Naive thymus-derived CD4-positive, alpha-beta T cell (primary cell): ENCODE measurements at places on chromosomes 7 and 10. TPM values are rescaled to one million over a fixed set of nuclear protein-coding genes. Genes with fewer than 3 reads are reported as not detected.
A peak's percentile ranks its signal among the peaks of the same experiment; 100 is the strongest.

DNA sequence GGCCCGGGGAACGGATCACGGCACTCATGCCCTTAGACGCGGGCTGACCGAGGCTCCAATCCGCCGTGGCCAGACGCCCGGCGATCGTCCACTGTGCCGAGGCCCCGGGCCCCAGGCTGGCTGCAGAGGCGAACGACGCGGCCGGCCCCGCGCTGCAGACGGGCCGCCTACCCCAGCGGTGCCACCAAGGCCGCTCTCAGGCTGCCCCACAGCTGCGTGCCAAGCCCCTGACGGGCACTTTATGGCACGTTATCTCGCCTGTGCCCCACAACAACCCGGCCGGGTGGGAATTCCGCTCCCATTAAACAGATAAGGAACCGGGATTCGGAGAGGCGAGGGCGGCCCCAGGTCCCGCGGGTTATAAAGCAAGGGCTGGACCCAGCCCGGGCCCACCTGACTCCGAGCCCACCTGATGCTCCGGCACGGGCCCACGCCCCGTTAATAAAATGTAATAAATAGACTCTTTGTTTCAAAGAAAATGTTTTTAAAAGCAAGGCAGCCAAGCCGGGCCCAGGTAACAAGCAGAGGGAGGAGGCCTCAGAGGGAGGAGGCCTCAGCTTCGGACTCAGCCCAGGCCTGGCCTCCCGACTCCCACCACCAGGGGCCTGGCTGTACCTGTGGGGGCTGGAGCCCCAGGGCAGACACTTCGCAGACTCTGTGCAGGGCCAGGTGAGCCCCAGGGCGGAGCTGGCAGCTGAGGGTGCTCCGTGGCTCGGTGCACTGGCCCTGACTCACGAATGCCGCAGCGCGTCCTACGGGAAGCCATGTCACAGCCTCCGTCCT is 79.7 kb downstream of the FOXL3 start:
- no peak for DNase-seq
- H3K27ac ChIP-seq = no peak overlapping the region
- no peaks in the 10 kb centered on the region for H3K27me3 ChIP-seq
- no peak overlapping the region for H3K4me3 ChIP-seq

DNA sequence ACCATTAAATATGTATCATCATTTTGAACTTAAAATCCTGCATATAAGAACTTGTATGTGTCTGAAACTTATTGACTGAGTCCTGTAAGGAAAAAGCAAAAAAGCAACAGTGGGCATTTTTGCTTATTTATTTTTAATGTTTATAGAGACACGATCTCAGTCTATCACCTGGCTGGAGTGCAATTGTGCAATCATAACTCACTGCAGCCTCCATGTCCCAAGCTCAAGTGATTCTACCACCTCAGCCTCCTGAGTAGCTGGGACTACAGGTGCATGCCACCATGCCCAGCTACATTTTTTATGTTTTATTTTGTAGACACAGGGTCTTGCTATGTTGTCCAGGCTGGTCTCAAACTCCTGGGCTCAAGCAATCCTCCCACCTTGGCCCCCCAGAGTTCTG is 32.2 kb downstream of the MYL10 start:
- no peak overlapping the region for H3K27ac ChIP-seq
- H3K4me1 ChIP-seq = no peaks in the 10 kb centered on the region
- no peak for DNase-seq
- no peak overlapping the region for H3K4me3 ChIP-seq

GRCh38 chr7:14184292-14184864 is 194.9 kb upstream of the ETV1 start:
- H3K4me3 ChIP-seq = no peak overlapping the region
- H3K4me1 ChIP-seq = no peaks in the 10 kb centered on the region
- DNase-seq = no peak
- H3K27me3 ChIP-seq = no peaks in the 10 kb centered on the region
- H3K36me3 ChIP-seq = no peaks in the 10 kb centered on the region

GRCh38 chr7:78389022-78389421 is 590.4 kb downstream of the PHTF2 start:
- H3K27me3 ChIP-seq = no peaks in the 10 kb centered on the region
- H3K4me3 ChIP-seq = no peak overlapping the region
- H3K4me1 ChIP-seq = no peaks in the 10 kb centered on the region
- no peak overlapping the region for H3K27ac ChIP-seq
- H3K36me3 ChIP-seq = no peaks in the 10 kb centered on the region

DNA sequence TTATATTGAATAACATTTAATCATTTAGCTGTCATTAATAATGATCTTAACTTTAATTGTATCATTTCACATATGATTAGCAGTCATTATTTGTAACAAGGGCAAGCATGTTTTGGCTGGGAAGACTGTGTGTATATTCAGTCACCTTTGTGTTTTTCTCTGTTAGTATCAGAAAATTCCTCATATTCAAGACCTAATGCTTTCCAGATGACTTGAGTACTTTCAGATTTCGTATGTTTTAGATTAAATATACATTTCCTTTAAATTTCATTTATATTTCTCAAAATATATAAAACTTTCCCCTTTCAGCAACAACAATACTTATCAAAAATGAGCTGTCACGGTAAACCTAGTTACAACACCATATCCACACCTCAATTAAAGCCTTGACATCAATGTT is 6.3 kb upstream of the CACNA2D1 start:
- DNase-seq = no peak
- no peaks in the 10 kb centered on the region for H3K36me3 ChIP-seq
- H3K27me3 ChIP-seq = no peaks in the 10 kb centered on the region
- H3K27ac ChIP-seq = no peak overlapping the region
- no peaks in the 10 kb centered on the region for H3K4me1 ChIP-seq

DNA sequence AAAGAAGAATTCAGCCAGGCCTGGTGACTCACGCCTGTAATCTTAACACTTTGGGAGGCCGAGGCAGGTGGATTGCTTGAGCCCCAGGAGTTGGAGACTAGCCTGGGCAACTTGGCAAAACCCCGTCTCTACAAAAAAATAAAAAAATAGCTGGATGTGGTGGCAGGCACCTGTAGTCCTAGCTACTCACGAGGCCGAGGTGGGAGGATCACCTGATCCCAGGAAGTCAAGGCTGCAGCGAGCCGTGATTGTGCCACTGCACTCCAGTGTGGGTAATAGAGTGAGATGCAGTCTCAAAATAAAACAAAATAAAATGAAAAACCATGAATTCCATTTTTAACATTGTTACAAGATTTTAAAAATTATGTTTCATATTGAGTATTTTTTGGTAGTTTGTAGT is 988.9 kb upstream of the ZNF722 start:
- no peak overlapping the region for H3K4me3 ChIP-seq
- no peak for DNase-seq
- H3K4me1 ChIP-seq = no peaks in the 10 kb centered on the region
- no peak overlapping the region for H3K27ac ChIP-seq

DNA sequence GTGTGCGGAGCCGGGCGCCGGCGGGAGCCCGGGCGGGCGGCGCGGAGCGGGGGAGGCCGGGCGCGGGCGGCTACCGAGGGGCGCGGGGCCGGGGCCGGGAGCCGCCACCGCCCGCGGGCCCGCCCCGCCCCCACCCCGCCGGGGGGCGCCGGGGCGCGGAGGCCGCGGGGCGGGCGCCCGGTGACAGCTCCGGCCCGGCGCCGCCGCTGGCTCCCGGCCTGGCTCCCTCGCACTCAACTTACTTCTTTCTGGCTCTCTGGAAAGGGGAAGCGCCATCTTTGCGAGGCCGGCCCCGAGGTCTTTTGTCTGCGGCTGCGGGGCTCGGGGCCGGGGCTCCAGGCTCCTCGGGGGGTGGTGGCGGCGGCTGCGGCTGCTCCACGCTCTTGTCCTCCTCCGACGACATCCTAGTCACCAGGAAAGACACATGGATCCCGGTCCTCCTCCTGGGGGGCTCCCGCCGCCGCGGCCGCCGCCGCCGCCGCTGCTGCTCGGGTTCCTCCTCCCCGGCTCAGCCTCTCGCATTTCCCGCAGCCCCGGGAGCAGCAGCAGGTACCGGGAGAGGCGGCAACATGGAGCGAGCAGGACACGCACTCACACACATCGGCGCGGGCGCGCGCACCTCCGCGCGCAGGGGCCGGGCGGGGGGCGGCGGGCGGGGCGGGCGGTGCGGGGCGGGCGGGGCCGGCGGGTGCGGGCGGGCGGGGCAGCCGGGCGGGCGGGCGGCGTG is at the start of gene KMT2C:
Gene KMT2C, minus strand, starts transcription at position 620 of the 727 bp plus-strand sequence. Its CDS starts 217 bp downstream, at position 403.
- peak within 1 kb of the TSS; percentile 97 for H3K27ac ChIP-seq
- H3K4me3 ChIP-seq = peak within 1 kb of the TSS; percentile 75
- peaks cover 3% of the 10 kb centered on the region for H3K36me3 ChIP-seq
- H3K27me3 ChIP-seq = no peaks in the 10 kb centered on the region

- H3K4me3 ChIP-seq = no peak within 1 kb of the TSS
- no peaks in the 10 kb centered on the region for H3K4me1 ChIP-seq
- DNase-seq = no peak
- H3K27ac ChIP-seq = no peak within 1 kb of the TSS
- no peaks in the 10 kb centered on the region for H3K36me3 ChIP-seq
- peaks cover 3% of the 10 kb centered on the region for H3K27me3 ChIP-seq
These were observed at the start of gene NKX6-2 for GRCh38 chr10:132785723-132786475. NKX6-2 (minus strand) TSS chr10:132786147; CDS start chr10:132785948, 199 bp downstream.

GRCh38 chr10:4131407-4132215 is 346.6 kb upstream of the KLF6 start:
- H3K4me3 ChIP-seq = peak overlapping the region; percentile 29
- H3K27ac ChIP-seq = no peak overlapping the region
- H3K4me1 ChIP-seq = peaks cover 33% of the 10 kb centered on the region
- no peaks in the 10 kb centered on the region for H3K36me3 ChIP-seq
- DNase-seq = peak; percentile 39

DNA sequence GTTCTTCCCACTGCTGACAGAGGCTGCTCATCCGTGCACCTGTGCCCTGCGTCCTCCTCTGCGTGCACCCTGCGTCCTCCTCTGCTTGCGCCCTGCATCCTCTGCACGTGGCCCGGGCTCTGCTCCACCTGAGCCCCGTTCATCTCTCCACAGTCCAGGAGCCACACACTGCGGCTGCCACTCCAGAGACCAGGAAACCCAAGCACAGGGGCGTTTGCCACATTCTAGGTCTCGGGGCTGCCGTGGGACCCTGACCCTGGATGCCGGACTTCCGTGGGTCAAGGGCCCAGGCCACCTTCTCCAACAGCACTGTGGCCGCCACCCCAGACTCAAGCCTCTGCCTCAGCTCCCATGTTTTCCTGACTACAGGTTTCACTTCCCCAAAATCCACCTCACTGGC is 460.4 kb downstream of the PTPRN2 start:
- H3K4me1 ChIP-seq = no peaks in the 10 kb centered on the region
- H3K4me3 ChIP-seq = no peak overlapping the region
- DNase-seq = no peak
- no peak overlapping the region for H3K27ac ChIP-seq

GRCh38 chr7:21616796-21617436 is 74.1 kb downstream of the DNAH11 start:
- no peak overlapping the region for H3K4me3 ChIP-seq
- no peak for DNase-seq
- no peak overlapping the region for H3K27ac ChIP-seq
- H3K36me3 ChIP-seq = no peaks in the 10 kb centered on the region
- no peaks in the 10 kb centered on the region for H3K27me3 ChIP-seq

- H3K36me3 ChIP-seq = no peaks in the 10 kb centered on the region
- no peaks in the 10 kb centered on the region for H3K27me3 ChIP-seq
- no peak overlapping the region for H3K4me3 ChIP-seq
- DNase-seq = no peak
These were observed 117.5 kb downstream of the CAMK1D start for GRCh38 chr10:12466704-12467305.

- DNase-seq = no peak
- H3K27ac ChIP-seq = no peak overlapping the region
- no peaks in the 10 kb centered on the region for H3K36me3 ChIP-seq
- H3K4me1 ChIP-seq = no peaks in the 10 kb centered on the region
- no peak overlapping the region for H3K4me3 ChIP-seq
These were observed 78.1 kb downstream of the ARL4A start for GRCh38 chr7:12765431-12766100.

DNA sequence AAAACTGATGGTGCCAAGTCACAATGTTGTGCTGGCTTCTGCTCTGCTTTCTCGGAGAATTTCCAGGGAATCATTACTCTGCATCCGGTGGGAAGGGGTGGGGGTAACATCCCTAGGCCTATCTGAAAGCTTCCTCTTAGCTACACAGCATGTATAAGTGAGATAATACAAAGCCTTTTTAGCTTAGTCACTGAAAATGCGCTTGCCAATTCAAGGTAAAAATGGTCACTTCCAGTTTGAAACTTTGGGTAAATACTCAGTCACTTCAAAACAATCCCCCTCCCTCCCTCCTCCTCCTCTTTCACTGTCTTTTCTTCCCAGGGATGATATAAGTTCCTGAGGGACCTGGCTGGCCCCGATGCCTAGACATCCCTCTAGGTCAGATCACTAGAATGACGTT is 57.3 kb upstream of the APBB1IP start:
- no peaks in the 10 kb centered on the region for H3K36me3 ChIP-seq
- H3K4me3 ChIP-seq = no peak overlapping the region
- no peak overlapping the region for H3K27ac ChIP-seq
- DNase-seq = no peak
- no peaks in the 10 kb centered on the region for H3K4me1 ChIP-seq
- no peaks in the 10 kb centered on the region for H3K27me3 ChIP-seq

- no peak for DNase-seq
- no peaks in the 10 kb centered on the region for H3K27me3 ChIP-seq
- H3K4me3 ChIP-seq = no peak overlapping the region
- H3K27ac ChIP-seq = no peak overlapping the region
These were observed 37.6 kb downstream of the DAGLB start for GRCh38 chr7:6409944-6410693.

- no peak for DNase-seq
- H3K4me3 ChIP-seq = no peak overlapping the region
- H3K27ac ChIP-seq = no peak overlapping the region
- no peaks in the 10 kb centered on the region for H3K4me1 ChIP-seq
- H3K36me3 ChIP-seq = no peaks in the 10 kb centered on the region
These were observed 84.0 kb upstream of the MYO3A start for GRCh38 chr10:25849988-25850387.

DNA sequence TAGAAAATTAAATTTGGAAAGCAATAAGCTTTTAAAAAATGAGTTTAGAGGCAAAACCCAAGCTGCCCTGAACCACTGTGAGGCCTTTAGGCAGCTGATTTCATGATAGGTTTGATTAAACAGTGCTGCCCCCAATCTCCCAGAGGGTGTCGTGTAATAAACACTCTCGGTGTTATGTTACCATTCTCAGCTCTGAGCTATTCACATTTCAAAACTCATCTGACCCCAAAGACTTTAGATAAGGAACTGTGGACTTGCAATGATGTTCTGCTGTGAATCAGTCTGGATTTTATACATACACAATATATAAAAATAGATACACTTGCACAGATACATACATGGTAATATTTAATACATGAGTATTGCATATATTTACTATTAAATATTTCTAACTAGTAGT is 120.4 kb downstream of the MALRD1 start:
- no peaks in the 10 kb centered on the region for H3K4me1 ChIP-seq
- no peaks in the 10 kb centered on the region for H3K27me3 ChIP-seq
- H3K4me3 ChIP-seq = no peak overlapping the region
- H3K36me3 ChIP-seq = no peaks in the 10 kb centered on the region

The PNLIPRP2 gene
- not detected for total RNA-seq

The THNSL1 gene
- 1.5 TPM for total RNA-seq

The FAM237B gene
- not detected for total RNA-seq

The CDK14 gene
- 1.0 TPM for total RNA-seq

The CFTR gene
- total RNA-seq = not detected

The CYP2C8 gene
- total RNA-seq = not detected

The MEST gene
- 4.6 TPM for total RNA-seq

The CLCN1 gene
- total RNA-seq = 0.51 TPM
